ENCODE measurements at places on chromosomes 2 and 18.

- DNase-seq = no peak
Observed at GRCh38 chr2:201402651-201403562, 45.8 kb upstream of the FLACC1 start.

DNA sequence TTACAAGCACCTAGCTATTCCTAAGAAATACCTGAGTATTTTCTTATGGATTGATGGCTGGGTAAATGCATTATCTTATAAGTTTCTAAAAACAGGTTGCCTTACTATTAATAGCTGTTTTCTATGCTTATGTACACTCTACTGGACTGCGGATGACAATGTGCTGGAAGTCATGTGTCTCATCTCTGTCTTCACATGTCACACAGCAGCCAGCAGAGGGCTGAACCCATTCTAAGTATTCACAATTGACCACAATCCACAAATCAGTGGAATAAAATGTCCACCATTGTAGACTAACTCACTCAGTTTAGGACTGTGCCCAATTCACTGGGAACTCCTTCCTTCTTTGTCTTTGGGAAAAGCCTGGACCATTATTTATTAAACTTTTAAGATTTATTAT is 371.2 kb downstream of the INSIG2 start:
- no peak for DNase-seq

- DNase-seq = no peak
Observed at GRCh38 chr2:200702646-200703118, 109.0 kb upstream of the BZW1 start.

DNA sequence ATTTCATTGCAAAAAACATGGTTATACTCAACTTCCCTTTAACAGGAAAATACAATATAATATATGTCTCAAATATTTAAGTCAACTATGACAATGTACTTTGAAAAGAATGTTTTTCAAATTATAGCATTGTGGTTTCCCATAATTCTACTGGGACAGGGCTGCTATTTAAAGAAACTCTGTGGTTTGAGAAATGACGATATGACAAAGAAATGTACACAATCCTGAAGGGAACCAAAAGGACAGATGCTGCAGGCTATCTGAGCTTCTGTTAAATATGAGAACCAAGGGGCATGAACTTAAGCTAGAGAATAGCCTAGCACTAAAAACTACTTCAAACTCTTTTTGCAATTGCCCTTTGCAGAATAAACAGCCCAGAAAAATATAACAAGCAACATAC is 415.9 kb downstream of the GRB14 start:
- DNase-seq = no peak

GRCh38 chr2:47504174-47504810 is 101.3 kb downstream of the MSH2 start:
- no peak for DNase-seq

DNA sequence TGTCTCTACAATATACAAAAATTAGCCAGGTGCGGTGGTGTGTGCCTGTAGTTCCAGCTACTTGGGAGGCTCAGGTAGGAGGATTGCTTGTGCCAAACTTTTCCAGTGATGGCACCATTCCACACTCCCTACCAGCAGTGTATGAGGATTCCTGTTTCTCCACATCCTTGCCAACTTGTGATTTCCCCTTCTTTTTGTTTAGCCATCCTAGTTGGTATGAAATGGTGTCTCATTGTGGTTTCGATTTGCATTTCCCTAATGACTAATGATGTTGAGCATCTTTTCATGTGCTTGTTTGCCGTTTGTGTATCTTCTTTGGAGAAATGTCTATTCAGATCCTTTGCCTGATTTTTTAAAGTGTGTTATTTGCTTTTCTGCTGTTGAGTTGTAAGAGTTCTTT is 41.0 kb downstream of the EPB41L5 start:
- DNase-seq = no peak

DNA sequence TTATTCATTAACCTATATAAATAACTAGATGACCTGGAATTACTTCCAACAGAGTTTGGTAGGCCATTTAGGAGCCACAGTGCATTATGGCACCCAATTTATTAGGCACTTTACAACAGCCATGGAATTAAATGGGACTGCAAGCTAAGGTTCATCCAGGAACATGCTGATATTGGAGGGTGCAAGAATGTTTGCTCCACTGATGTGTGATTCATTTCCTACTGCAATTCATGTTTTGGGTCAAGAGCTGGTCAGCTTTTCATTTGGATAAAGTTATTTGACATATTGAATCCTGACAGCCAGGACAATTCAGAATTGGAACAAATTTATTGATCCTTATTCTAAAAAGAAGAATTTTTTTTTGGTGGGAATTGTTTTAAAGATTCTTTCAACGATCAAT is 11.8 kb upstream of the LYPD1 start:
- DNase-seq = no peak

- DNase-seq = no peak
Observed at GRCh38 chr2:165560377-165560988, 91.0 kb downstream of the CSRNP3 start.

GRCh38 chr2:145068509-145068908 is 548.6 kb upstream of the ZEB2 start:
- DNase-seq = no peak

DNA sequence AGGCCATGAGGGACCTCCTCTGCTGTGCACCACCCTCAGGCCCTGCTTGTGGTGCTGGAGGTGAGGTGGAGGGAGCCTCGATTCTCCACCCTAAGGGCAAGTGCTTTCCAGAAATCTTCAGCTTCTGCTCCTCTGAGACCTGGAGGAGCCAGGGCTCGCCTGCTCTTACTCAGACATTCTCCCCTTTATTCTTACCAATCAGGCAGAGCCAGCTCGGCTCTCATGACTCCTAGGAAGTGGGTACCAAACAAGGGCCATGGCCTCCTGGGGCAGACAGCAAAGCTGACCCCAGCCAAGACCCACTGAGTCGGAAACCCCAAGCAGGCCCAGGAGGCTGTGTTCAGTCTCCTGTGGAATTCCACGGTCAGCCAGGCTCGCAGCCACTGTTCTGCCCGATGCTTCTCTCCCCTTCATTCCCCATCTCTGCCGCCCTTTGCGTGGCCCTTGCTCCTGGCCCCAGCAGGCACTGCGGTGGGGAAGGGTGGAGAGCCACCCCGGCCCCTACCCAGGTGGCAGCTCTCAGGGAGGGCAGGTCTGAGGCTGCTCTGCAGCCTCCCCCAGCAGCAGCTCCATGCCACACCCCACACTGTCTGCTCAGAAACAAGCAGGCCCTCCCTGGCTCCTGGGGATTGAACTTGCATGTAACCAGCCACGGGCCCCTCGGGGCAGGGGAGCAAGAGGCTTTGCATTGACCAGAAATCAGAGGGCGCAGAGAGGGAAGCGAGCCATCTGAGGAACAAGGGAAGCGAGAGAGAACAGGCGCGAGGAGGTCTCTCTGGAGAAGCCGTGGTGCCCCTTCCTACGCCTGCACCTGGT is 24.0 kb downstream of the HS1BP3 start:
- DNase-seq = no peak
